ENCODE measurements at places on chromosomes 16 and 17. TPM values are rescaled to one million over a fixed set of nuclear protein-coding genes. Genes with fewer than 3 reads are reported as not detected.

DNA sequence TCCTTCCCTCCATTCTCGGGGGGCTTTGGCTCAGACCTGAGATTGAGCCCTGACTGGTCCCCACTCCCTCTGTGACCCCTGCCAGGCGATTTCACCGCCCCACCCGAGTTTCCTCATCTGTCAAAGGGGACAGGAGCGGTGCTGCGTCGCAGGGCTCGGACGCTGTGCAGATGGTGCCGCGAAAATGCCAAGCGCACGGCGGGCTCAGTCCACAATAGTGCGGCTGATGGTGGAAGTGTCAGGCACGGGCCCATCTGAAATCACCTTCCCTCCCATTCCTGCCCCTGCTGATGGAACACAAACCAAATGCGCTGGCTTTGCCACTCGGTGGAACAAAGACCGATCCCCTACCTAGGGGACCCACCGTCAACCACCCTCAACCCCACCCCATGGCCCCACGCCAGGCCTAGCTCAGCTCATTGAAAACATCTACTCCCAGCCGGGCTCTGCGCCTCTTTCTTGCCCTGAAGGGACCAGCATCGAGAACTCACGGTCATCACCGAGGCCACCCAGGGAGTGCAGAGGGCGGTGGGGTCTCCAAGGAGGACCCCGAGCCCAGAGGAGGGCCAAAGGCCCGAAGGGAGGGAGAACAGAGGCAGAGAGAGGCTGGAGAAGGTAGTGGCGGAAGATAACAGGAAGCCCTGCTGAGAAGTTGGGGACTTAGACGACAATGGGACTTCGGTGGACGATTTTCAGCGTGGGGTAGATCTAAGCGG lies 1.4 kb downstream of the CARHSP1 start:
- peaks cover 61% of the 10 kb centered on the region for H3K4me1 ChIP-seq
- no peaks in the 10 kb centered on the region for H3K27me3 ChIP-seq
- DNase-seq = peak; percentile 26
- peak overlapping the region; percentile 45 for H3K27ac ChIP-seq

DNA sequence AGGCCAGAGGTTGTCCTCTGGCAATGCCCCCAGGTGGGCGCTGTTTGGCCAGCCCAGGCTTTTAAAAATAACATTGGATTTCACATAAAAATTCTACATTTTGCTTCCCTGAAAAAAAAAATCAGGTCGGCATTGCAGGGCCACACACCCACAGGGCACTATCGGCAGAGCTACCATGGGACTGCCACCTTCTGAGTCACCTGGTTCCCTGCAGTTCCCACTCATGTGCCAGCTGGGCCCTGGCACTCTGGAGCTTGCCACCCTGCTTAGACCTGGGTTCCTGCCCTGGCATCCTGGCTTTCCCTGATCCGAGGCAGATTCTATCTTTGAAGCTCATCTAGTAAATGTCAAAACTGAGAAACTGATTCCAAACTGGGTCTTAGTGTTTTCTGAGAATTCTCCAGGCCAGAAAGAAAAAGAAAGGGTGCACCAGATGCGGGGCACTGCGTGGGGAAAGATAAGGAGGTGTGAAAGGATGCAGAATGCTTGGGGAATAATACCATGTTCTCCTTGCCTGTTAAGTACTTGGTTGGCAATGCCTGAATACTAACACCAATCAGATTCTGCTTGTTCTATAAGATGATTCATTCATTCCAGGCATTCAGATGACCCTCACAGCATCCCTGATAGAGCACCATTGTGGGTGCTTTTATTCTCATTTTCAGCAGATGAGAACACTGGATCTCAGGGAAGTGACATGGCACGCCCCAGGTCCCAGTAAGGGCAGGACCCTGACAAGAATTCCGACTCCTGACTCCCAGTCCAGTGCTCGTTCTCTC lies 51.8 kb downstream of the RAI1 start:
- H3K36me3 ChIP-seq = peaks cover 2% of the 10 kb centered on the region
- H3K27ac ChIP-seq = no peak overlapping the region
- no peak for DNase-seq
- no peak overlapping the region for H3K4me3 ChIP-seq

GRCh38 chr17:79306424-79307318 lies 232.0 kb downstream of the ENGASE start:
- no peaks in the 10 kb centered on the region for H3K36me3 ChIP-seq
- peaks cover 12% of the 10 kb centered on the region for H3K27me3 ChIP-seq

GRCh38 chr16:87778476-87778829 lies 12.7 kb upstream of the KLHDC4 start:
- H3K4me3 ChIP-seq = no peak overlapping the region
- DNase-seq = no peak
- H3K4me1 ChIP-seq = peaks cover 43% of the 10 kb centered on the region
- no peak overlapping the region for H3K27ac ChIP-seq

DNA sequence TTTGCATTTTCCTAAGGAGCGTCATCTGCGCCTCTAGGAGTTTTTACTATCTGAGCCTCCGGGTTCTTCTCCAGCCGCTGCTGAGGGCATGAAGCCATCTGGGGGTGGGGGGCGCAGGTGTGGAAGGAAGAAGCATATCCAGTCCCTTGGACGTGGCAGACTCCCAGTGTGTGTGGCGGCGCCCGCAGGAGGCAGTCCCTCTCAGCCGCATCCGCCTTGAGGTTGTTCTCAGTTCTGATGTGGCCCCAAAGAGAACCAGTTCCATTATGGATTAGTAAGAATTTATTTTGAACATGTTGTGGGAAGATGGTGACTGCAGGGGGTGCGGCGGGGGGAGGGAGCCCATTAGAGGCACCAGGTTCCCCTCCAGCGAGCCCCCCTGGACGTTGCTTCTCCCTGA lies 100.2 kb downstream of the SEC14L1 start:
- H3K4me3 ChIP-seq = no peak overlapping the region
- no peaks in the 10 kb centered on the region for H3K36me3 ChIP-seq
- DNase-seq = no peak
- peaks cover 1% of the 10 kb centered on the region for H3K4me1 ChIP-seq
- H3K27me3 ChIP-seq = no peaks in the 10 kb centered on the region
- no peak overlapping the region for H3K27ac ChIP-seq

DNA sequence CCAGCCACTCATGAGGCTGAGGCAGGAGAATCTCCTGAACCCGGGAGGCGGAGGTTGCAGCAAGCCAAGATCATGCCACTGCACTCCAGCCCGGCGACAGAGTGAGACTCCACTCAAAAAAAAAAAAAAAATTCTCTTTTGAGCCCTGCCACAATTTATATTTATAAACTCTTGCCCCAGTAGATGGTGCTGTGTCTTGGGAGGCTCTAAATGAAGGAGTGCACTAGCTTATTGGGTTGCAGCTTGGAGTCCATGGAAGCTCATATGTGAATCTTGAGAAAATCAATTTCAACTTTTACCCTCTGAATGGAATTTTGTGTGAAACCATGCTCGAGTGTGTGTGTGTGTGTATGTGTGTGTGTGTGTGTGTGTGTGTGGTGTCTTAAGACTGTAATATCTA lies 420.1 kb downstream of the HS3ST4 start:
- H3K4me1 ChIP-seq = no peaks in the 10 kb centered on the region
- H3K4me3 ChIP-seq = no peak overlapping the region
- H3K36me3 ChIP-seq = no peaks in the 10 kb centered on the region
- DNase-seq = no peak
- no peak overlapping the region for H3K27ac ChIP-seq

Gene PRDM7
- not detected for total RNA-seq
